ENCODE measurements at places on chromosomes 1 and 21. TPM values are rescaled to one million over a fixed set of nuclear protein-coding genes. Genes with fewer than 3 reads are reported as not detected.

The RHCE gene
- polyA plus RNA-seq, result 0.60 TPM

The B3GALT5 gene
- 9.9 TPM for polyA plus RNA-seq

The HSD3B2 gene
- polyA plus RNA-seq, result 0.72 TPM

The TFF2 gene
- 0.12 TPM for polyA plus RNA-seq

The CD1D gene
- polyA plus RNA-seq, result 5.7 TPM

DNA sequence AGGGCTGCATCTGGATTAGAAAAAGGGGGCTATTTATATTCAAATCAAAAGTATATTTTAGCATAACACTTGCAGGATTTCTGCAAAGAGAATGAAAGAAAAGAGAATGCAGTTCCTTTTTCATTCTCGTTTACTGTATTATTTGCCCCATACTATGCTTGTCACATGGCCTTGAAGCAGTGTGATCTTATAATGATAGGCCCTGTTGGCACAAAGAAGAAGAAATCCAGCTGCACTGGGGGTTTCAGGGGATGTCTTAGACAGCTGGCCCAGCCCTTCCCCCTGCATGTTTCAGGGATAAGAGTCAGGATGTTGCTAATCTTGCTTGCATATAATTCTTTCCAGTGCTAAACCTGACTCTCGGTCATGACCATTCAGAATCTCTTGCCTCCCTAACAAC, 369.5 kb downstream of the SEC16B start:
- DNase-seq, result no peak

- no peak for DNase-seq
Measured at GRCh38 chr1:61051443-61051718, 31.0 kb upstream of the NFIA start.

DNA sequence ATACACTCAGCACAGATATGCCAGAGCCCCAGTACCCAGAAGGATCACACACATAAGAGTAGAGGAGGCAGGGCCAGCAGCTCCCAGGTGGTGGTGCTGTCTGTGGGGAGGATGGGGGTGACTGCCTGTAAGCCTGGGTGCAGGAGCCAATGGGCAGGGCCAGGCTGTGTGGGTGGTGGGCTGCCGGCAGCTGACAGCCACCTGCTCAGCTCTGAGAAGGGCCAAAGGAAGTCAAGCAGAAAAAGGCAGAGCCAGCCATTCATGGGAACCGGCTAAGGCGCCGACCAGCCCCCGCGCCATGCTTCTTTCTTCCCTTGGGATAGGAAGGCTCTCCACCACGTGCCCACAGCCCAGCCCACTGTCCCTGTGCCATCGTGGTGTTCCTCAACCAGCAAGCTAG, 14.1 kb downstream of the PIK3C2B start:
- DNase-seq, result no peak

DNA sequence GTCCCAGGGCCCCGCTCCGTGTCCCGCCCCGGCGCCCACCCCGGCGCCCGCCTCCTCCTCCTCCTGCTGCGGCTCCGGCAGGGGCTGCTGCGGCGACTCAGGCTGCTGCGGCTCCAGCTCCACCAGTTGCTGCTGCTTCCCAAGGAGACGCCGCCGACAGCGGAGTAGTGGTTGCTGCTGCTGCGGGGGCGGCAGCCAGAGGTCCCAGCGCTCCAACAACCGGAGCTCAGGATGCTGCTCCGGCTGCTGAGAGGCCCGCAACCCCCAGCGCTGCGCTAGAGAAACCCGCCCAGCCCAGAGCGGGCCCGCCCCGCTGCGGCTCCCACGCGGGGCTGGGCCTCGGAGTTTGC, 1.1 kb downstream of the CRCT1 start:
- DNase-seq, result no peak

DNA sequence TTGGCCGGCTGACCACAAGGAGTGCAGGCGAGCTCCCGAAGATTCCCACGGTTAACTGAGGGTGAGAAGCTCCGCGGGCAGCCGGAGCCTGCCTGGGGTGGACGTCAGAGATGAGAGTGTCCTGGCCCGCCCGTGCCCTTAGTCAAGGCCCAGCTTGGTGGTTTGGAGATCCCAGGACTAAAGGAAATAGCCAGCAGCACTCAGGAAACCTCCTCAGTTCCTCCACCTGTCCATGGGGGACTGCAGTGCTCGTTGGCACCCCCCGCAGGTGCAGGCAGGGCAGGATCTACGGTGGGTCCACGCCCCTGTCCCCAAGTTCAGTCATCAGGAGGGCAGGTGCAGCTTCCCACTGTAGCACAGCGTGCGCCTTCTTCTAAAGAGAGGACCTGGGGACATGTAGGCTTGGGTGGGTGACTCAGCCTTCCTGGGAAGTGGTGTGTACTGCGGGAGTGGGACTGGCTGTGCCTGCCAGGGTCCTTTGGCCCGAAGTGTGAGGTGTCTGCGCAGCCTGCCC, 32.5 kb downstream of the SLX9 start:
- DNase-seq, result no peak
